ENCODE measurements at places on chromosomes 4 and X. TPM values are rescaled to one million over a fixed set of nuclear protein-coding genes. Genes with fewer than 3 reads are reported as not detected.

The SAGE1 gene
- total RNA-seq: not detected

The TLR2 gene
- 12.1 TPM for total RNA-seq

The NAA11 gene
- total RNA-seq: not detected

The ARMCX4 gene
- total RNA-seq: 41.5 TPM

The SCD5 gene
- total RNA-seq: 7.5 TPM

The GIMD1 gene
- not detected for total RNA-seq

The MAOA gene
- 425 TPM for total RNA-seq

The HOPX gene
- total RNA-seq: 27.5 TPM

The NXF2 gene
- not detected for total RNA-seq

The PPP4R3C gene
- not detected for total RNA-seq

The OPRPN gene
- total RNA-seq: not detected

The STATH gene
- not detected for total RNA-seq

The ADGRG2 gene
- not detected for total RNA-seq

The NLGN4X gene
- 1.5 TPM for total RNA-seq
